ENCODE measurements at places on chromosomes 6 and 20.

GRCh38 chr20:3732327-3733118, at the start of gene HSPA12B:
Gene HSPA12B, plus strand, starts transcription at chr20:3732685. Its CDS starts 5,990 bp downstream, at chr20:3738675.
- no peak for DNase-seq

GRCh38 chr6:16103722-16104121, 25.2 kb upstream of the MYLIP start:
- DNase-seq, result no peak

- DNase-seq, result no peak
These were observed 91.5 kb upstream of the HIVEP1 start for GRCh38 chr6:11920566-11920965.

GRCh38 chr6:90019216-90019615, 124.9 kb downstream of the GJA10 start:
- no peak for DNase-seq

DNA sequence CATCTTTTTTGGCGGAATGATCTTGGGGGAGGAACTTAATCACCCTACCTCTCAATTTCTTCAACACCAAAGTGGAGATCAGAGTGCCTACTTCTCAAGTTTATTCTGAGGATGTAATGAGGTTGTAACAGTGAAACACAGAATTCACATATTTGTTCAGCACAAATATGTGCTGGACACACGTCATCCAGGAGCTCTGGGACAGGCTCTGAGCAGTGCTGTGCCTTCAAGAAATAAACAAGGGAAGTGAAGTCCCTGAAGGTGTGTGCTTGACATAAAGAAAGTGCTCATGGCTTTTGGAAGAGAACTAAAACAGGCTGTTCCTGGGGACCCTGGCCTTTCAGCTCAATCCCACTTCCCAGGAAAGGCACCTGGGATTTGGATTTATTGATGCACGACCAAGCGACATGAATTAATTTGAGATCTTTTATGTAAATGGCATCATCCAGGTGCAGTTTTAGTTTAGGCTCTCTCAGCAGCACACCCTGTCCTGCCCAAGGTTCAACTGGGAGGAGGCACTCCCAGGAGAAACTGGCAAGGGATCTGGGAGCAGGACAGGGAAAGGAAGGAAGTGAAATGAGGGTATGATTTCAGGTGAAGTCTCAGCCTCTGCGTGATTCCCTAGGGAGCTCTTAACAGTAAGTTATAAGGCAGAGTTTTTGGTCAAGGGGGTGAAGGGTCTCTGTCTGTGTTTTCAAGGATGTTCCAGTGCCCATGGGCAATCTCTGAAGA, 211.0 kb downstream of the FOXA2 start:
- no peak for DNase-seq

DNA sequence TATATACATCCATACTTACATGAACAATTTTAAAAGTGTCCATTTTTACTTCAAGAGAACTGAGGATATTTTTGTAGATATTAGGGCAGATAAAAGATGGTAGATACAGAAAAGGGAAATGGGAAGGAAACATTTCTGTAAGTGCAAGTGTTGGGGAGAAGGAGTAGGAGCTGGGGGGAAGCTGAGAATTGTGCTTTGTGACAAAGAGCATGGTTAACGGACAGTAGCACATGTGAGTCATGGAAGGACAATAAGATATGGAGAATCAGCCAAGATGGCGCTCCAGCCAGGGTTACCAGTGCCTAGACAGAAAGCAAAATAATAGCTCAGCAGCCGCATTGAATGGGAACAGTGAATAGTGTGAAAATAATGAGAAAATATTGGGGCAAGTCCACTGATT, 12.7 kb upstream of the HLA-DRB1 start:
- no peak for DNase-seq

- no peak for DNase-seq
These were observed 954.7 kb upstream of the ADGRB3 start for GRCh38 chr6:67680297-67680932.

GRCh38 chr6:42890311-42891198, 11.1 kb downstream of the RPL7L1 start:
- peak; percentile 78 for DNase-seq

DNA sequence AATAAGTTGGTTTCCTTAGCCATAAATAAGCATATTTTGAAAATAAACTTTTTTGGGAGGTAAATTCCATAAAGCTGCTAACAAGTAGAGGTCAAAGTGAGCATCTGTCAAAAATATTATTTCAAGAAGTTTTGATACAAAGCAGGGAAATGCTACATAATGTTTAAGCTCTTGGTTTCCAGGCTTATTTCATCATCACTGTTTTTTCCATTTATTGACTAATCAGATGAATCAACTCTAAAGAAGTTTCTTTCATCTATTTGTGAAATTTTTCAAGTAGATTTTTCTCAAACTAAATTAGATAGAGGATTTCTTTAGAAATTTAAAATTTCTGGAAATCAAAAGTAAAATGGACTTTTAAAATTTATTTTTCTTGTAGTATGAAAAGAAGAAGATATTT, 89.5 kb upstream of the TBX18 start:
- DNase-seq, result no peak

GRCh38 chr6:88775866-88776571, 187.4 kb downstream of the RNGTT start:
- DNase-seq, result no peak

GRCh38 chr6:87297119-87297518, 25.3 kb upstream of the SMIM8 start:
- DNase-seq, result no peak

DNA sequence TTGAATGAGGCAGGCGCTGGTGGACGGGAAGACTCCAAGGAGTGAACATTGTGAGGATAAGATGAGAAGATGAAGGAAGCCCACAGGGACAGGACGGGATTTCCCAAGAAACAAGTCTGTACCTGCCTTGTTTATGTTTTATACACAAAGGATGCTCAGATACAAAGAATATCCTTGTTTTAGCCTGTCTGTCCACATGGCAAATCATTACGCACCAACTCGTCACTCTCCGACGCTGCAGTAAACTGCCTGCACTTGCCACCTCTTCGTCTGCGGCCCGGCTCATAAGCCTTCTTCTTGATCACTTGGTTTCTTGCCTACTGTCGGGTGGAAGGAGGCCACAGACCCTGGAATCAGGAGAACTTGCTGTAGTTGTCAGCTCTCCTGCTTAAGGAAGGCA, 85.4 kb downstream of the CD83 start:
- no peak for DNase-seq

DNA sequence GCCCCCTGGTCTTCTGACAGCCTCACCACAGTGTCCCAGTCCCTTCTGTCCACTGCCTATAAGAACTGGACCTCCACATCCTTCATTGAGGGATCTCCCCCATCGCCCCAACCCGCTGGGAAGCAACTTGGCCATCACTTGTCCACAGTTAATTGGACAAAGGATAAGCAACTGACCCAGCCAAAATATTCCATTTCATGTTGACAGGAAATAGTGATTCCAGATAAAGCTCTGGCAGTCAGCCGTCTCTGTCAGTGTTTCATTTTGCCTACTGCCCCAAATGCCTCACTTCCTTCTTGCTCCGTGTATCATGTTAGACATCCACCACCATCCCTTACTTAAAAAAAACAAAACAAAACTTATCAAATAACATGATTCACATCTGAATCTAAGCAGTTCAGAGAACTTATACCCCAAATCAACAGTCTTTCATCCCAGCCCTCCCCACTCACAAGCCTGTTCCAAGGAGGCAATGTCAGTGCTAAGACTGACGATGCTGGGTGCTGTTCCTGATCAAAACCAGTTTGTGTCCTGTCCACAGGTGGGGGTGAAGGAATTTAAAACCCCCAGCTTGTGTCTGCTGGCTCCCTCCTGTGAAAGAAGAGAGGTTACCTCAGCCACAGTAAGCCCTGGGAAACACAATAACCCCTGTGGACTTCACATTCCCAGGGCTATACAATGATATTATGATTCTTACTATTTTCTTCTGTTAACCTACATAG, 162.5 kb downstream of the WDR27 start:
- DNase-seq, result no peak

- no peak for DNase-seq
These were observed 82.6 kb upstream of the FOXQ1 start for GRCh38 chr6:1229301-1229700.

- DNase-seq, result no peak
These were observed 86.6 kb upstream of the BMP2 start for GRCh38 chr20:6680854-6681253.

DNA sequence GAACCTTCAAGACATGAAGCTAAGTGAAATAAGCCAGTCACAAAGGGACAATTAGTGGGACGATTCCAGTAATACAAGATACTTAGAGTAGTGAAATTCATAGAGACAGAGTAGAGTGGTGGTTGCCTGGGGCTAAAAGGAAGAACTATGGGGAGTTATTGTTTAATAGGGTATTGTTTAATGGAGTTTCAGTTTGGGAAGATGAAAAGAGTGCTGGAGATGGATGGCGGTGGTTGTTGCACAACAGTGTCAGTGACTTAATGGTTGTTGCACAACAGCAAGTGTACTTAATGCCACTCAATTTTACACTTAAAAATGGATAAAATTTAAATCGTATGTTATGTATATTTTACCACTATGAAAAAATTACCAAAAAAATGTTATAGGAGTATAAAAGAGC, 209.7 kb upstream of the TENT5A start:
- no peak for DNase-seq

DNA sequence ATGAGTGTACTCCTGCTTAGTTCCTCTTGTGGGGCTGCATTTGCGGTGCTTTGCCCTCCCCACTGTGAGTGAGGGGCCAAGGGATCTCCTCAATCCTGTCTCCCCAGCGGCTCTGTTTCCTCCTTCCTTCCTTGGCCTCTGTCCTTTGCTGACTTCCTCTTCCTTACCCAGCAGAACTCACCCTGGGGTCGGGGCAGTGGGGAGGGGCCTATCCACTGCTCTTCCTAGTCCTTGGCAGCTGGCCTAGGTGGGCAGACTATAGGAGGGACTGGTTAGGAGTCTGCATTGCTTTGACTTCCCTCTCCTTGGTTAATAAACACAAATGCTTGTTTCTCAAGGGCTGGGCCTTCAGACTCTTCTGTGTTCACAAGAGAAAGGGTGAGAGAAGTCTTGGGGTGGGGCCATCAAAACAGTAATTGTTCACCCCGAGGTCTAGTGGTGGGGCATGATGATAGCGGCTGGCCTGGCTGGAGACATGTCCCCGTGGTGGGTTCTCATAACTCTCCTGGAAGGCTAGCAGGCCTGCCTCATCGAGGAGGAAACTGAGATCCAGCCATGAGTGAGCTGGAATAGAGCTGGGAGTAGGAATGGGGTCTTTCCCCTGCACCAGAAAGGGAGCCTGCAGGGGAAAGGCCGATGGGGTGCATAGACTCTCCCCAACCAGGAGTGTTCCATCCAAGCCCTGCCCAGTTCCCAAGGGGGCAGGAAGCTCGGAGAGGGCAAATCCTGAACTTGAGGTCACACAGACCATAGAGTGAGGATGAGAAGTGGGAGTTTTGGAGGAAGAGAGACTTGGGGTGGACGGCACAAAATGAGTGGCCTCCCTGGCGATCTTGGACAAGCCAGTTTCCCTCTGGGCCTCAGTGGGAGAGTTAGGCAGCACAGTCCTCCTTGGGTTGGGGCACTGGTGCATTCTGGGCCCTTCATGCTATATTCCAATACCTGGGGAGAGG, 12.7 kb downstream of the FAM110A start:
- no peak for DNase-seq

GRCh38 chr20:4989570-4989969, 11.7 kb downstream of the SLC23A2 start:
- DNase-seq, result no peak

GRCh38 chr6:166955121-166955864, 1.1 kb downstream of the RNASET2 start:
- DNase-seq, result no peak

- DNase-seq, result no peak
These were observed 19.5 kb downstream of the KCNQ2 start for GRCh38 chr20:63452821-63453523.

- no peak for DNase-seq
These were observed 52.0 kb downstream of the FRK start for GRCh38 chr6:116008470-116009243.

GRCh38 chr6:11232770-11233626, 530 bp upstream of the NEDD9 start:
- no peak for DNase-seq

DNA sequence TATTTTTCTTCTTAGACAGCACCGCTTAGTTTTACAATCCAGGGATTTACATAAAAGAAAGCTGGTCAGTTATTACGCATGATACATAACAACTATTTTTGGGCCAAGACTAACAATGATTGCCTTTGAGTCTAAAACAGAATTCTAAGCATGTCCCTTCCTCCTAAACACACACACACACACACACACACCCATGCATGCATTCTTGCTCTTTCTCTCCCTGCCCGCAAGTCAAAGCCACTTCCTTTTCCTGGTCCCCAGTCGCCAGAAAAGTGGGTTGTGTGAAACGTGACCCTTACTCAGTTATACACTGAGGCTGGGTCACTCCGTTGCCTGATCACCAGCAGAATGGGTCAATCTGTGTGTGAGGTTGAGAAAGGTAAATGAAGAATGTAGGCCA, 31.4 kb downstream of the FYN start:
- DNase-seq, result peak; percentile 61

DNA sequence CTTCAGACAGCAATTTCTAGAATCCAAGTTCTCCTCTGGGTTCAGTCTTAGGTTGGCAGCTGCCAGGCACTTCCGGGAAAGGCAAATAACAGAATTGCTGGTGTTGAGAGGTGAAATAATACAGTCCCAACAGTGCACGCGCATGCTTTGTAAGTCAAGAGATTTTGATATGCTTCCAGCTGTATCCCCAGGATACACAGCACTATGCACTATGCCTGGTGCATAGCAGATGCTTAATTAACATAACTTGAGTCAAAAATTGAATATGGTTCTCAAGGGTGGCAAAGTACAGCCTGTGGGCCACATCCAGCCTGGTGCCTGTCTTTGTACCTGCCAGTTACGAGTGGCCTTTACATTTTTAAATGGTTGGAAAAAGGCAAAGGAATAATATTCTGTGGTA, 18.9 kb upstream of the PMEPA1 start:
- DNase-seq, result no peak

Data from NK-92 treated with Interleukin-12 subunit alpha and Interleukin-12 subunit beta, amount 100 ng/mL, for 24 hours (cell line).